Naive B cell (primary cell): ENCODE measurements at places on chromosomes 7 and 10. TPM values are rescaled to one million over a fixed set of nuclear protein-coding genes. Genes with fewer than 3 reads are reported as not detected.

Gene TBX20
- not detected for polyA plus RNA-seq

DNA sequence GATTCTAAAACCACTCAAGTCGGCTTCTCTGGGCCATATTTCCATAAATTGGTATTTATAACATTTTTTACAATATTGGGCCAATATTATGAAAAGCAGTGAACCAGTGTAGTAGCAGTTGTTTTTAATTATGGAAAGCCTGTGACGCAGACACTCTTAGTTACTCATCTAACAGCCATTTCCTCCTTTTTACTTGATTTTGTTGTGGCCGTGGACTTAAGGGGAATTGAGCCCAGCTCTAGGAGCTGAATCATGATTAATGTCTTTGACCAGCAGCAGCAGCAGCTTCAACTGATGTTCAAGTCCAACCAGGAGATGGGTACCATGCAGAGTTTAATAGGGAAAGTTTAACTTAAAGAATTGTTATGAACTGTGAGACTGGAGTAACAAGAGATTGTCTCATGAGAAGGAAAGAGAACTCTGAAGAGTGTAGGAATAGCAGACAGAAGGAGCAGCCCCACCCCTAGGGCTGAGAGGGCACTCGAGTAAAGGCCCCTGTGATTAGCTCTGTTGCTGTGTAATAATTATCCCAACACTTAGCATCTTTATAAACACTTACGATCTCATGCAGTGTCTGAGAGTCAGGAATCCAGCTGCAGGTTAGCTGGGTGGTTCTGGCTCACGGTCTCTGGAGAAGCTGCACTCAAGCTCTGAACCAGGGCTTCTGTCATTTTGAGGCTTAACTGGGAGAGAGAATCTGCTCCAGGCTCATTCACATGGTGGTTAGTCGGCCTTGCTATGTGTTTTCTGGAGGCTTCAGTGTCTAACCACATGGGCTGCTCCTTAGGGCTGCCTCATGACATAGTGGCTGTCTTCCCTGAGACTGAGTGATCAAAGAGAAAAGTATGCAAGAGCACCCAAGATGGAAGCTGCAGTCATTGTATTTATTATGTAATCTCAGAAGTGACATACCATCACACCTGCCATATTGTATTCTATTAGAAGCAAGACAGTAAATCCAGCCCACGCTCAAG is 4.6 kb downstream of the LANCL2 start:
- no peaks in the 10 kb centered on the region for H3K36me3 ChIP-seq
- H3K4me1 ChIP-seq: peaks cover 33% of the 10 kb centered on the region
- no peak overlapping the region for H3K4me3 ChIP-seq
- DNase-seq: no peak
- no peaks in the 10 kb centered on the region for H3K27me3 ChIP-seq

- H3K36me3 ChIP-seq: no peaks in the 10 kb centered on the region
- H3K27ac ChIP-seq: no peak overlapping the region
- H3K4me1 ChIP-seq: peaks cover 40% of the 10 kb centered on the region
- H3K27me3 ChIP-seq: peaks cover 18% of the 10 kb centered on the region
- no peak for DNase-seq
These were observed 39.4 kb upstream of the NPFFR1 start for GRCh38 chr10:70323138-70323696.

GRCh38 chr7:98869597-98870120 is at the start of gene TMEM130:
TMEM130 (minus strand) TSS chr7:98870014; CDS start chr7:98869861, 153 bp downstream.
- no peaks in the 10 kb centered on the region for H3K36me3 ChIP-seq
- H3K4me1 ChIP-seq: peaks cover 5% of the 10 kb centered on the region
- H3K27ac ChIP-seq: peak within 1 kb of the TSS; percentile 59
- H3K4me3 ChIP-seq: peak within 1 kb of the TSS; percentile 91
- no peak for DNase-seq

Gene NRG3
- not detected for polyA plus RNA-seq

DNA sequence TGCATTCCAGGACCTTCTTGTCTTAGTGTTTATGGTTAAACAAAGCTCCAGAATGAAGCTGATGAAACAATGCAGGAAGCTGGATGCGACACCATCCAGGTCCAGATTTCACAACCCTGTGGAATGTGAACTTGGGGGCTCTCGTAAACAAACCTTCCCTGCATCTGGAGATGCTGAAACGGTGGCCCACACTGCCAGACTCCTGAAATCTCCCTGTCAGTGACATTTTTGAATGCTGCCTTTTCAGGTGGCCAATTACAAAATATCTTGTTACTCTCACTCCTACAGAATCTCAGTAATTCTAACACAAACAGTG is 18.8 kb downstream of the VIPR2 start:
- H3K27ac ChIP-seq: no peak overlapping the region
- no peaks in the 10 kb centered on the region for H3K36me3 ChIP-seq
- DNase-seq: no peak

Gene ICA1
- polyA plus RNA-seq: 0.16 TPM

Gene TEX36
- not detected for polyA plus RNA-seq

DNA sequence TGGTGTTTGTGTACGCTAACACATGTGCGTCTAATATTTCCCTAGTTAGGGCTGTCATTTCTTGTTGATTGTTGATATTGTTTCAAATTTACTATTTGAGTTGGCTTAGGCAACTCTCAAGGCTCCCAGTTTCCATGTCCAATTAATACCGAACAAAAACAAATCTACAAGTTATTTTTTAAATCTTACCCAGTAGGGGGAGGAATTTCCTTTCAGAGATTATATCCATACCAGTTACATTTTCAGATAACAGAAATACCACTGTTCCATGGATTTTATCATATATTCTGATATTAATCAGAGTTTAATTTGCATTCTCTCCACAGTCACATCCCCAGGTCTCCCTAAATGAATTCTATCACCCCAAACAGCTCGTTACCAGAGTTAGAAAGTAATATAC is 7.2 kb upstream of the AKR1B10 start:
- H3K36me3 ChIP-seq: no peaks in the 10 kb centered on the region
- no peak overlapping the region for H3K4me3 ChIP-seq
- DNase-seq: no peak
- H3K27ac ChIP-seq: no peak overlapping the region
- peaks cover 38% of the 10 kb centered on the region for H3K27me3 ChIP-seq

- peak overlapping the region; percentile 38 for H3K27ac ChIP-seq
- peaks cover 33% of the 10 kb centered on the region for H3K4me1 ChIP-seq
- H3K27me3 ChIP-seq: no peaks in the 10 kb centered on the region
- DNase-seq: peak; percentile 33
- H3K36me3 ChIP-seq: no peaks in the 10 kb centered on the region
These were observed 15.8 kb upstream of the CAMK1D start for GRCh38 chr10:12333380-12334185.

Gene CYP2C9
- polyA plus RNA-seq: not detected

DNA sequence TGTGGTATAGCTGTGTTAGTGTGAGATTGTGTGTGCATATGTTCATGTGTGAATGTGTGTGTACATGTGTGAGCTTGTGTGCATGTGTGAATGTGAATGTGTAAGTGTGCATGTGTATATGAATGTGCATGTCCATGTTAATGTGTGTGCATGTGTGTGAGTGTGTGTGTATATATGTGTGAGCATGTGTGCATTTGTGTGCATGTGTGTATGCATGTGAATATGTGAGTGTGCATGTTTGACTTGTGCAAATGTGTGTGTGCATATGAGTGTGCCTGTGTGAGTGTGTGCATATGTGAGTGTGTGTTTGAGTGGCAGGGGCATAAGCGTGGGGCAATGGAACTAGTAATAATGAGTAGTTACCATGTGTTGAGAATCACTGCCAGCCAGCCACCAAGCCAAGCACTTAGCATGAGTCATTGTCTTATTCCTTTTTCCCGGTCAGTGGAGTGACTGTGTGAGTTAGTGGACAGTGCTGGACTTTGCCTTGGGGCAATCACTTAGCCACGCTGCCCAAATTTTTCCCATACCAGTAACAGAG is 46.3 kb upstream of the SHH start:
- H3K4me1 ChIP-seq: no peaks in the 10 kb centered on the region
- no peak for DNase-seq
- H3K36me3 ChIP-seq: no peaks in the 10 kb centered on the region
- H3K4me3 ChIP-seq: no peak overlapping the region
- H3K27me3 ChIP-seq: no peaks in the 10 kb centered on the region

Gene MOGAT3
- not detected for polyA plus RNA-seq

DNA sequence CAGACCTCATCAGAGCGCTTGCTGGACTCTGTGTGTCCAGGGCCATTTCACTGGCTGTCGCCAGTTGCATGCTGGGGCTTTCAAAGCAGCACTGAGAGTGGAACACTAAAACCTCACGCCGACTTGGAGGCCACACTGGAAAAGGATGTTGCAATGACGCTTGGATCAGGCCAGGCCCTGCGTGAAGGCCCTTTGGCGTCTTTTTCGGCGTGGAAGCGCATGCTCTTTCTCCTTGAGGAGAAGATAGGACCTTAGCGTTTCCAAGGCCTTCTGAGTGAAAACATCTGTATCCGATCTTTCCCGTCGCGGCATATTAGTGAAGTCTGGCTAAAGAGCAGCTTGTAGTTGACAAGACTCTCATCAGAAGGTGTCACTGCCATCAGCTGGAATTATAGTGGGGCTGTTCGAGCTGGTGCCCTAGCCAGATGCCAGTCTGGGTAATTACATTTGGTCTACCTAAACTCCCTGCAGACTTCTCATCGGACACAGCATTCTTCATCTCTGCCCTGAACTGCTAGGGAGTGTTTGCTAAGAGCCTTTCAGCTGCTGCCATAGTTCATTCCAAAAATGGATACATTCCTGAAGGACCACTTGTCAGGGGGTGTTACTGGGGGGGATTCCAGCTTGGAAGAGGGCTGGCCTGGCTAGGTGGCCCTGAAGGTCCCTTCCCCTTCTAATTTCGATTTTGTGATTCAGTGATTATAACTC is 167.7 kb upstream of the TCF7L2 start:
- H3K4me1 ChIP-seq: no peaks in the 10 kb centered on the region
- no peak for DNase-seq
- peak overlapping the region; percentile 4 for H3K27ac ChIP-seq
- H3K36me3 ChIP-seq: peaks cover 9% of the 10 kb centered on the region

GRCh38 chr10:79063661-79064492 is 4.9 kb upstream of the ZMIZ1 start:
- H3K27ac ChIP-seq: peak overlapping the region; percentile 73
- H3K27me3 ChIP-seq: peaks cover 27% of the 10 kb centered on the region
- no peaks in the 10 kb centered on the region for H3K36me3 ChIP-seq

- H3K36me3 ChIP-seq: no peaks in the 10 kb centered on the region
- H3K4me1 ChIP-seq: peaks cover 9% of the 10 kb centered on the region
These were observed 3.4 kb upstream of the NRG3 start for GRCh38 chr10:81871558-81871957.

DNA sequence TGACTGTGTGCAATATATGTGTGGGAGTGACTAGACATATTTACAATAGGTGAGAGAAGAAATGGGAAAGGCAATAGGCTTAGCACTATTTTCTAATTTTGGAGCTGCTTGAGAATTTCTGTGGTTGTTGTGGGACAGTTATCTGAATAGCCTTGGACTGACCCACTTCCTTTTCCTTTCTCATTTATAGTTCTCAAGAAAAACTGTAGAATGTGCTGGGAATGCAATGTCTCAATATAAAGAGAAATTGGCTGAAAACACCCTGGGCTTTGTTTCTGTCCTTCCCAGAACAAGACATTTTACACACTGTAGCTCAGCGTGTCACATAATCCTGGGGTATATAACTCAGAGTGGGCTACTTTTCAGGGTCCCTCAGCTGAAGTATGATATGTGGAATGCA is 153.0 kb upstream of the RHOBTB1 start:
- H3K4me3 ChIP-seq: no peak overlapping the region
- no peak overlapping the region for H3K27ac ChIP-seq
- no peaks in the 10 kb centered on the region for H3K36me3 ChIP-seq
- H3K27me3 ChIP-seq: peaks cover 22% of the 10 kb centered on the region
- no peaks in the 10 kb centered on the region for H3K4me1 ChIP-seq

DNA sequence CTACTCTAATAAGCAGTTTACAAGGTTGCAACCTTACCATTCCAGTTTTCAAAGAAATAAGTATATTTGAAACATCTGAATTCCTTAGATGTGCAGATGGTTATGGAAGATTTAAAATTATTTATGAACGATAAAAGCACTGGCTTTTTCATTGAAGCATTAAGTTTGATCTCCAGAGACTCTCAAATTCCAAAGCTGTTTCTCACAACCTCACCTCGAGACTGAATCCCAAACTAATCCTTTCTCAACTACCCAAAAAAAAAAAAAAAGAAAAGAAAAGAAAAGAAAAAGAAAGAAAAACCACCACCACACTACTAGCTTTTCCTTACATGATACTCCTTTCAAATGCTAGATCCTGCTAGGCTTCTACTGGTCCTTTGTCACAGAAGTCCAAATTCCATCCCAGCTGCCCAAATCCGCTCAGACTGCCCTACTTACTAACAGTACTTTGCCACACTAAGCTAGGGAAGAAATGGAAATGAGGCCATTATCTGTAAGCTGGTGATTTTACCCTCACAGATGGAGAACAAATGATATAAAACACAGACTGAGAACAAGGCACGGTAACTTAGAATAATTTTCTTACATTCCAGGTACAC is 100.6 kb upstream of the CDK1 start:
- no peaks in the 10 kb centered on the region for H3K4me1 ChIP-seq
- no peak overlapping the region for H3K4me3 ChIP-seq
- no peak overlapping the region for H3K27ac ChIP-seq
- H3K36me3 ChIP-seq: no peaks in the 10 kb centered on the region
- DNase-seq: no peak
